ENCODE measurements at places on chromosomes 2 and 18. TPM values are rescaled to one million over a fixed set of nuclear protein-coding genes. Genes with fewer than 3 reads are reported as not detected.

GRCh38 chr2:88059979-88060906 lies 4.7 kb upstream of the KRCC1 start:
- no peaks in the 10 kb centered on the region for H3K27me3 ChIP-seq
- DNase-seq: no peak
- H3K27ac ChIP-seq: no peak overlapping the region
- H3K36me3 ChIP-seq: no peaks in the 10 kb centered on the region

- no peak overlapping the region for H3K4me3 ChIP-seq
- H3K4me1 ChIP-seq: peaks cover 36% of the 10 kb centered on the region
- no peak overlapping the region for H3K27ac ChIP-seq
Measured at GRCh38 chr2:217990791-217991465, 11.9 kb downstream of the TNS1 start.

DNA sequence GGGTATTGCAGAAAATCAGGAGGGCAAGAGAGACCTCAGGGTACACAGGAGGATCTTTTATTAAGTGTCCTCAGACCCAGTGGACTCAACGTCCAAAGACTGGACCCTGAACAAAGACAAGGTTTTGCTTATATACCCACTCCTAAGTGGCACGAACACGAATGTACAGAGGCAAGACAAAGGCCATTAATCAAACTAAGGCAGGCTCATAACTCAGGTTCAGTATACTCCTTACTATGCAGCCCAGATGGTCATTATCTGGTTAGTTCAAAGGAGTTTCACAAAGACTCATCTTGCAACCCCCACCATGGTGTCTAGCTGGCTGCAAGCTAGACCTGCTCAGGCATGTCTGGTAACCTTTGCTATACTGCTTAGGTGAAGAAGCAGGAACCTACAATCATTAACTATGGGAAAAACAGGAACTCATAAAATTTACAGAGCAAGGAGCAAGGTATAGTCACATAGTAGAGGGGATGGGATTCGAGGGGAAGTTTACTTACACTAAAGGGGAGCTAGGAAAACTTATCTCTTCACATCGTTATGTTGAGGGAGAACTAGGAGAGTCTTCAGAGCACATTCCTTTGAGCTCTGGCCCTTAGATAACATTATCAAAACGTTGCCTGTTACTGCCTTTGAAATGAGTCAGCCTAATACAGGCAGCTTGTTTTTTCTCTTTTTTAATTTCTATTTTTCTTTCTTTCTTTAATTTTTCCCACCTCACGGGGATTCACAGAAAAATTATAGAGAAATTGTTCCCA lies 33.9 kb downstream of the SLC4A3 start:
- no peaks in the 10 kb centered on the region for H3K36me3 ChIP-seq
- no peak overlapping the region for H3K4me3 ChIP-seq
- H3K4me1 ChIP-seq: no peaks in the 10 kb centered on the region
- DNase-seq: no peak
- no peaks in the 10 kb centered on the region for H3K27me3 ChIP-seq

GRCh38 chr2:8080063-8080462 lies 601.8 kb upstream of the ID2 start:
- no peaks in the 10 kb centered on the region for H3K4me1 ChIP-seq
- H3K27me3 ChIP-seq: no peaks in the 10 kb centered on the region
- no peak for DNase-seq
- H3K36me3 ChIP-seq: no peaks in the 10 kb centered on the region
- H3K27ac ChIP-seq: no peak overlapping the region
- H3K4me3 ChIP-seq: no peak overlapping the region

- no peaks in the 10 kb centered on the region for H3K27me3 ChIP-seq
- no peaks in the 10 kb centered on the region for H3K36me3 ChIP-seq
- DNase-seq: no peak
- no peak overlapping the region for H3K4me3 ChIP-seq
Measured at GRCh38 chr18:8350628-8351027, 258.6 kb upstream of the RAB12 start.

GRCh38 chr2:186442885-186443284 lies 43.2 kb upstream of the ZC3H15 start:
- no peaks in the 10 kb centered on the region for H3K36me3 ChIP-seq
- no peak for DNase-seq
- H3K4me3 ChIP-seq: no peak overlapping the region
- H3K27ac ChIP-seq: no peak overlapping the region
- no peaks in the 10 kb centered on the region for H3K4me1 ChIP-seq

DNA sequence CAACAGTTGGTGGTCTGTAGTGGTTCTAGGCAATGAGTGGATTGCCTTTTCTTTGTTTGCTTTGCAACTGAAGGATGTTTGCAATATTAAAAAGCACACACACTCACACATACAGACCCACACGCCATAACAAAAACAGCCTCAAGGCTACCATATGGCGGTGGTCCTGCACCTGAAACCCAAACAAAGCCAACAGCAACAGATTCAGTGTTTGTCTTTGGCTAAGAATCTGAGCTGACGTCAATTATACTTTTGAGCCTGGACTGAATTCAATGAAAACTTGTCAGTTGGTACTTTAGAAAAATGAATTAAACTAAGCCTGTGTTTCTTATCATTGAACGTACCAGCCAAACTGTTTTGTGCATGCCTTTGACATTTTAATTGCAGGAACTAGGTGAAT lies 65.0 kb upstream of the NYAP2 start:
- no peak overlapping the region for H3K4me3 ChIP-seq
- no peak for DNase-seq
- H3K27me3 ChIP-seq: no peaks in the 10 kb centered on the region
- no peaks in the 10 kb centered on the region for H3K36me3 ChIP-seq
- no peak overlapping the region for H3K27ac ChIP-seq
- H3K4me1 ChIP-seq: no peaks in the 10 kb centered on the region

- H3K4me1 ChIP-seq: peaks cover 51% of the 10 kb centered on the region
- H3K27ac ChIP-seq: no peak overlapping the region
- peaks cover 7% of the 10 kb centered on the region for H3K27me3 ChIP-seq
- H3K36me3 ChIP-seq: no peaks in the 10 kb centered on the region
- DNase-seq: no peak
- H3K4me3 ChIP-seq: no peak overlapping the region
Measured at GRCh38 chr2:176088937-176089842, 3.3 kb upstream of the HOXD13 start.

Gene COLEC11
- total RNA-seq: 6.7 TPM

Gene TXNDC2
- total RNA-seq: not detected

Gene IL36RN
- not detected for total RNA-seq
